ENCODE measurements at places on chromosomes 7 and 10. TPM values are rescaled to one million over a fixed set of nuclear protein-coding genes. Genes with fewer than 3 reads are reported as not detected.

Gene THNSL1
- 4.6 TPM for total RNA-seq

Gene GOT1
- total RNA-seq: 60.3 TPM

Gene SVOPL
- not detected for total RNA-seq

Gene FZD1
- 4.1 TPM for total RNA-seq

Gene GIMAP7
- total RNA-seq: not detected

Gene CFTR
- total RNA-seq: 2.4 TPM

Measured in tracheal epithelial cell (primary cell).